ENCODE measurements at places on chromosomes 2 and 18.

DNA sequence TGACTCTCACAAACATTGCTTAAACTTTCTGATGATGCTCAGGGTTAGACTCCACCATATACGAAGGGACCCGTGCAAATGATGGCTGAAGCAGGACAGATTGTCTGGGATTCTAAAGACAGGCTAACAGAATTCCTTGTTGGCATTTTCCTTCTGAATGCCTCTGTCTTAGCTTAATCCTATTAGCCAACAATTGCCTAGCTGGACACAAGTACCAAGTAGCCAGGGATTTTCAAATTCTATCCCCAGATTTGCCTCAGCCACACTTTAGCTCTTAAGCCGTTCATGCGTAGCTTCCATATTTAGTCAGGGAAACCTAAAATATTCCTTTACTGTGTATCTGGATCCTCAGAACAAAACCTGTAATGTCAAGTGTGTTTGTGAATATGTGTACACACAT, 40.0 kb downstream of the COL4A3 start:
- DNase-seq, result no peak

- no peak for DNase-seq
These were observed 81.2 kb upstream of the DSEL start for GRCh38 chr18:67597759-67598158.

GRCh38 chr2:74763962-74764428, 69.9 kb upstream of the HK2 start:
- DNase-seq, result no peak

- DNase-seq, result peak; percentile 21
These were observed 214.2 kb upstream of the ACVR2A start for GRCh38 chr2:147630585-147630984.

- DNase-seq, result no peak
These were observed 5.9 kb upstream of the TCF4 start for GRCh38 chr18:55593888-55594287.

DNA sequence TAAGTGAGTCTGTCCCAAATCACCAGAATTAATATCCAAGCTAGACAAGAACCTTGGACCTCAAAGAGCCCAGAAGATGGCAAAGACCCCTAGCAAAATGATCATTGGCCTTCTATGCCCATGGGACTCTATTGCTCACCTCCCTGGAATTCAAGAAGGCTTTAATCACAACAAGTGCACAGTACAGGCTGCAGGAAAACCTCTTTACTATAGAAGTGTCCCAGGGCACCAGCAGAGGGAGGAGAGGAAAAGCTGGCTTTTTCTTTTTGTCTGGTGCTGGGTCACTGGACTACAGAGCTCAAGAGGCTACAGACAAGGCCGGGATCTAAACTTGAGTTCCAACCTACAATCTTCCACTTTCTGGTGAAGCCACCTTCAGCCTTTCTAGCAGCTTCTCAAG, 88.3 kb upstream of the PPP1CB start:
- peak; percentile 47 for DNase-seq

DNA sequence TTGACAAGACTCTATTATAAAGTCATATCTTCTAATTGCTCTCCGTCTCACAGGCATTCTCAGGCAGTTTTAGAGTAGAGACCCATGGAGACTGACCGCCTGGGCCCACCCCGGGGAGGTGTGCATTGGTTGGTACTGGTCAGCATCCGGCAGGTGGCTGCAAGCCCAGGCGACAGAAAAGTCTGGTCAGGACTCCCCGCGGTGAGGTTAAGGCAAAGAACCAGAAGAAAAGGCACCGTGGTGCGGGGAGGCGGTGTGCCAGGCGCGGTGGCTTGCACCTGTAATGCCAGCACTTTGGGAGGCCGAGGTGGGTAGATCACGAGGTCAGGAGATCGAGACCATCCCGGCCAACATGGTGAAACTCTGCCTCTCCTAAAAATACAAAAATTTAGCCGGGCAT, 32.5 kb downstream of the AMER3 start:
- no peak for DNase-seq

DNA sequence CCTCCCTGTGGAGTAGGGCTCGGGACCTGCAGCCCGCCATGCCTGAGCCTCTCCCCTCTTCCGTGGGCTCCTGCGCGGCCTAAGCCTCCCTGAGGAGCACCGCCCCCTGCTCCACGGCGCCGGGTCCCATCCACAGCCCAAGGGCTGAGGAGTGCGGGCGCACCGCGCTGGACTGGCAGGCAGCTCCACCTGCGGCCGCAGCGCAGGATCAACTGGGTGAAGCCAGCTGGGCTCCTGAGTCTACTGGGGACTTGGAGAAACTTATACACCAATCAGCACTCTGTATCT, 17.8 kb upstream of the ACVR2A start:
- no peak for DNase-seq

DNA sequence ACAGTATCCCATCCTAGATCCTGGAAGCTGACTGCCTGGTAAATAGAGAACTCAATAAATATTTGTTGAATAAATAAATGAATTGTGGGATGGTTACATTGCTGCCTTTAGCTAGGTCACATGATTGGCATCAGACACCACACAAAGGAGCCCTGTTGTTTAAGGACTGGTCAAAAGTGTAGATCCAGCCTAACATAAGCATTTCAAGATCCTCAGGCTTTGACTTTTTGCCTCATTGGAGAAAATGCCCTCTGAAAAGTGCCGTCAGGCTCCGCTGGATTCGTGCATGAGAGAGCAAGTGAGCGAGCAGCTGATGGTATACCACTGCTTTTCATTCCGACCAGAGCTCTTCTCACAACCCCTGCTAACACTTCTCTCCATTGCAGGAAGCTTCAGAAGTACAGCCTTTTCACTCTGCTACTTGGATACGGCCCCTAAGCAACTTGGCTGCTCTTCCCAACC, 1.3 kb upstream of the ZNF24 start:
- peak; percentile 30 for DNase-seq

DNA sequence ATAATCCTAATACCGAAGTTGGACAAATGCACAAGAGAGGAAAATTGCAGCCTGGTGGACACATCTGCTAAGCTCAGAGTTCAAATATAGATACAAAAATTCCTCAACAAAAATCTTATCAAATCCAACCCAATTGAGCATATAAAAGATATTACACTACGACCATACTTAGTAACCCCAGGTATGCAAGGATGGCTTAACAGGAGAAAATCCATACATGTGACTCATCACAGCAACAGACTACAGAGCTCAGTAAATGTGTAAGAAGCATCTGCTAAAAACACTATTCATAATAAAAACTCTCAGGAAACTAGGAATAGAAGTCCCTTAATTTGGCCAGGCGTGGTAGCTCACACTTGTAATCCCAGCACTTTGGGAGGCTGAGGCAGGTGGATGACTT, 28.3 kb downstream of the HS6ST1 start:
- no peak for DNase-seq

DNA sequence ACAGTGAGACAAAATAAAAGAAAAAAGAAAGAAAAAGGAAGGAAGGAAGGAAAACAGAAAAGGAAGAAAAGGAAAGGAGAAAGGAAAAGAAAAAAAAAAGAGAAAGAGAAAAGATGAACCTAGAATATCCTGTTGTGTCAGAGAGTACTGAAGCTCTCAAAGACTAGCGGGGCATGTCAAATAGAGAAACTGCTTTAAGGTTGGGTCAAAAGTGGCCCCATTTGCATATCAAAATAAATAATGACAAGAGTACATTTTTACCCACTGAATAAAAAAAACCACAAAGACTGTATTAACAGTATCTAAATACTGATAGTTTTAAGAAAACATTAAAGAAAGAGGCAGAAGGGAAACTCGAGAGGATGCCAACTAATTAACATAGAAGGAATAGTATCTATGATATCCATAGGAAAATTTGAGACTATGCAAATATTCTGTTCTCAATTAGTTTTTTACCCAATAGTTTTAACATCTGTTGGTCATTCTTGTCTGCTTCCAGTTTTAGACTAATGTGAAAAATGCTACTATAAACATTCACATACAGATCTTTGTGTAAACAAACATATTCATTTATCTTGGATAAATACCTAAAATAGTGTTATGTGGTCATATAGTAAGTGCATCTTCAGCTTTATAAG, 53.2 kb downstream of the SFXN5 start:
- no peak for DNase-seq

GRCh38 chr2:36556842-36557241, 41.1 kb downstream of the FEZ2 start:
- no peak for DNase-seq

- DNase-seq, result no peak
These were observed 763.2 kb upstream of the ZEB2 start for GRCh38 chr2:145283131-145283530.

DNA sequence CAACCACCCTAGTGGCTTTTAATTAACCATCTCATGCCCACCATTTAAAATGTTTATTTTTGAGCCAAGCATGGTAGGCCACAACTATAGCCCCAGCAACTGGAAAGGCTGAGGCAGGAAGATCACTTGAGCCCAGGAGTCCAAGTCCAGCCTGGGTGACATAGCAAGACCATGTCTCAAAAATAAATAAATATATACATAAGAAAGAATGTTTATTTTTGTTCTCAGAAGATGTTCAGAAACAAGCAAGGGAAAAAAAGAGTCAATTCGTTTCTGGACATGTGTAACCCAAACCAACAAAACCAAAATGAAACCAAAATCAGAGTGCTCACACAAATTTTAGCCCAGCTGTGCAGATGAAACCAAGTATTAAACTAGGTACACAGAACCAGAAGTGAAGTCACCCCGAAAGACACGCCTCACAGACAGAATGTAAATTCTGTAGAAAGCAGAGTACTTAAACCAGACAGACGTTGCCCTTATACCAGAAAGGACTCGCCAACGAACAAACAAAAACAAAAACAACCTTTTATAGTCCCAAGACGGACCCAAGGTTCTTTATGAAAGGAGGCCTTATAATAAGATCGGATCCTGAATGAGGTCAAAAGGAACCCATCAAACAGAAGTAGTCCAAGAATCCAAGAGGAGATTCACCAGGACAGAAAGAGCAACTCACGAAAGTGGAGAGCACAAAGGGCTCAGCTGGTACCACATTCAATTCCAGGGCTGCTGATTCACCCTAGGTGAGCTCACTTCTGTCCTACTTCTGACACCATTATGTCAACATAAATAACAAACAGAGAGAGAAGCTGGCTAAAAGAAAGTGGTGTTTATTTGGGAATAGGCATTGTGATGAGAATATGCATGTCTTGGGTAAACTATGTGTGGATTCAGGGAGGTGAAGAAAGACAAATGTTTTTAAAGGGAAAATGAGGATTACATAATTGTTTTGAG, 31.8 kb upstream of the MTCL1 start:
- no peak for DNase-seq

- DNase-seq, result no peak
These were observed 29.9 kb upstream of the TANK start for GRCh38 chr2:161130354-161130753.

DNA sequence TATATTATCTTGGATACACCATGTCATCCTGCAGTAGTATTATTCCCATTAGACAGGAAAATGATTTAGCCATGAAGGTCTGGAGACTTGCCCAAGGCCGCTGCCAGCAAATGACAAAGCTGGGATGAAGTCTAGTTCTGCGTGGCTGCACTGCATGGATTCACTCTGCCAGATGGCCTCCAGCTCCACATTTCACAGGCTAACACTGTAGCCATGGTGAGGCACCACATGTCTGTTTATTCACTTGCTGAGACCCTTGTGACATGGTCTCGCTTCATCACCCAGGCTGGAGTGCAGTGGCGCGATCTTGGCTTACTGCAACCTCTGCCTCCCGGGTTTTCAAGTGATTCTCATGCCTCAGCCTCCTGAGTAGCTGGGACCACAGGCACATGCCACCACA, 31.5 kb upstream of the SCG2 start:
- DNase-seq, result no peak
